ENCODE measurements at places on chromosomes 4 and X.
A peak's percentile ranks its signal among the peaks of the same experiment; 100 is the strongest.

- no peak for DNase-seq
Measured at GRCh38 chrX:21837056-21837455, 2.4 kb upstream of the MBTPS2 start.

- DNase-seq = no peak
Measured at GRCh38 chrX:148043271-148043855, 62.2 kb downstream of the FMR1NB start.

- DNase-seq = no peak
Measured at GRCh38 chrX:110326712-110327111, 8.8 kb upstream of the AMMECR1 start.

- DNase-seq = peak; percentile 77
Measured at GRCh38 chr4:43132010-43132582, 239.6 kb downstream of the GRXCR1 start.

DNA sequence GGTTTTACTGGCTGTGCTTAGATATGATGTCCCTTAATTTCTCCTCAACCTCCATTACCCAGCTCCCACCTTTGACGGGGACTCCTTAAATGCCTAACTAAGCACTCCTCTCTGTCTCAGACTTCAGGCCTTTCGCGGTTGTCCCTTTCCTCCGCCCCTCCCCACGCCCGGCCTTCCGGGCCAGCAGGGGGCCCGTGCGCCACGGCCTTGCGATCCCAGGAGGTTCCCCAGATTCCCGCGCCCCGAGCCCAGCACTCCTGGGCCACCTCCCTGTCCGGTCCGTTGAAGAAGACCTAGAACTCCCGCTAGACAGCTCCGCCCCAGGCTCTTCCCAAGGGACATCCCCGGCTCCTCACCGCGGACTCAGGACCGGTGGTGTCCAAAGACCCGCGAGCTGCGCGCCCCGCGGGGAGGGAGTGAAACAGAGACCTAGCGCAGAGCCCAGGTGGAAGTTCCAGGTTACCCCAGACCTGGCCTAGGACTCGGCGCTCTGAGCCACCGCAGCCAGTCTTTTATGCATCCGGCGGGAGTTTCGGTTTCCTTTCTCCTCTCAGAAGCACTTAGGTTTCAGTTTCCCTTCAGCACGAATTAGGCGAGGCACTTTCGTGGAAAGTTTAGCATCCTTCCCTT, at the start of gene DDX60:
DDX60 (minus strand) TSS at position 487 of the 630 bp plus-strand sequence. CDS start 7,493 bp downstream, outside the sequence.
- DNase-seq = peak; percentile 80

GRCh38 chrX:17769701-17770269, 32.5 kb downstream of the SCML1 start:
- DNase-seq = no peak

- DNase-seq = no peak
Measured at GRCh38 chrX:3768881-3769280, 55.4 kb upstream of the PRKX start.

DNA sequence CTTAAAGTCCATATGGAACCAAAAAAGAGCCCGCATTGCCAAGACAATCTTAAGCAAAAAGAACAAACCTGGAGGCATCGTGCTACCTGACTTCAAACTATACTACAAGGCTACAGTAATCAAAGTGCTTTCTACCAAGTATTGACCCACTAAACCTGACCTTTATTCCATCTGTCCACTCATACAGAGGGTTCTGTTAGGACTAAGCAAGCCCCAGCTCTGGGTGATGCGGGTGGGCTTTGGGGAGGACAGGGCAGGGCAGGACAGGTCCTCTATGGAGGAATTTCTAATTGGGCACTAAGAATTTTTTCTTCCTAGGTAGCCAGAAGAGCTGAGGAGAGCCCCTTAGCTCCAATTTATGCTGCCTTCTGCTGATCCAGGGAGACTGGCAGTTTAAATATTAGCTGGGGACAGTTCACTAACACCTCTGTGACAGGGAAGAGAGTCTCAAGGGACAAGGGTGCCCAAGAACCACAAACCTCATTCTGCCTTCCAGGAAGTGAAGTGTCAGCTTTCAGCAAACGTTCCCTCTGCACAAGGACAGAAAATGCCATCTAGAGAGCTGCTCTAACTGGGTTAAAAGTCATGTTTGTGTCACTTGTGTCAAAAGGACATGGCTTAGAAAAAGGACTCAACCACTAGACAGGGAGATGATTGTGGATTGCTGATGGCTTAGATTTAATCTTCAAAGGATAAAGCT, 143.2 kb downstream of the KIT start:
- DNase-seq = no peak

- no peak for DNase-seq
Measured at GRCh38 chr4:165331359-165331758, 3.9 kb downstream of the MSMO1 start.

- no peak for DNase-seq
Measured at GRCh38 chrX:19372547-19373331, 29.0 kb downstream of the PDHA1 start.

GRCh38 chr4:170887396-170887795, 797.6 kb upstream of the AADAT start:
- DNase-seq = no peak

DNA sequence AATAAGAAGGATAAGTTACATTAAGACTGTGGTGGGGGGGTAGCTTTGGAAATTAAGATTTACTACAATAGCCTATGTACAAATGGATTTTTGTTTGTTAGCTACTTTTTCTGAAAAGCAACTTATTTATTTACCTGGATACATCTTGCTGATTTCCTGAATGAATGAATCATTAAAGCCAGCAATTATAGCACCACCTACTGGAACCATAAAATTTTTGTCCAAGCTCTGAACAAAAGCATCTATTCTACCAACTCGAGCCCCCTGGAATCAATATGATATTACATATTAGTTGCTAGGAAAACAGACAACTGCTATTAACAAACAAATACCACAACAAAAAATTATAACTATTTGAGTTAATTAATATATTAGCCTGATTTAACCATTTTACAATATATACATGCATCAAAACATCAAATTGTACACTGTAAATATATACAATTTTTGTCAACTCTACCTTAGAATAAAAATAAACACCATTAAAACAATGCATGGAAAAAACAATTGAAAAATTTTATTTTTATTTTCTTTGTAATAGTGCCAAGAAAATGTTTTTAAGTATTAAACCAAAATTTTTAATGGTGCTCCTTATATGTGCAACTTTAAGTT, 15.3 kb downstream of the SEPSECS start:
- no peak for DNase-seq

DNA sequence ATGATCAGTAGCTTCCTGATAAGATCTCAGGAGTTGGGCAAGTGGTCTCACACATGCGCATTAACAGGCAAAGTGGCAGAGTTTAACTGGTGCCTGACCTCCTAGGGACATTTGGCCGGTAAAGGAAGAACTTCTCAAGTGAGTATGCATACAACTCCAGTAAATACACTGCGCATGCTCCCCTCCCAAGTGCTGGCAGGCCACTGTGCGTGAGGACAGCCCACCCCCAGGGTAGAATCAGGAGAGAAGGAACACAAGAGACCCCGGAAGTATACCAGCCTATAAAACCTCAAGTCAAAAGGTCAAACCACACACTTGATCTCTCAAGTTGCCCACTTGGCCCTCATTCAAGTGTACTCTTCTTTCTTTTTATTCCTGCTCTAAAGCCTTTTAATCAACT, 225.5 kb upstream of the ANKRD50 start:
- DNase-seq = no peak

- no peak for DNase-seq
Measured at GRCh38 chrX:3145716-3146115, 104.4 kb downstream of the ARSF start.

DNA sequence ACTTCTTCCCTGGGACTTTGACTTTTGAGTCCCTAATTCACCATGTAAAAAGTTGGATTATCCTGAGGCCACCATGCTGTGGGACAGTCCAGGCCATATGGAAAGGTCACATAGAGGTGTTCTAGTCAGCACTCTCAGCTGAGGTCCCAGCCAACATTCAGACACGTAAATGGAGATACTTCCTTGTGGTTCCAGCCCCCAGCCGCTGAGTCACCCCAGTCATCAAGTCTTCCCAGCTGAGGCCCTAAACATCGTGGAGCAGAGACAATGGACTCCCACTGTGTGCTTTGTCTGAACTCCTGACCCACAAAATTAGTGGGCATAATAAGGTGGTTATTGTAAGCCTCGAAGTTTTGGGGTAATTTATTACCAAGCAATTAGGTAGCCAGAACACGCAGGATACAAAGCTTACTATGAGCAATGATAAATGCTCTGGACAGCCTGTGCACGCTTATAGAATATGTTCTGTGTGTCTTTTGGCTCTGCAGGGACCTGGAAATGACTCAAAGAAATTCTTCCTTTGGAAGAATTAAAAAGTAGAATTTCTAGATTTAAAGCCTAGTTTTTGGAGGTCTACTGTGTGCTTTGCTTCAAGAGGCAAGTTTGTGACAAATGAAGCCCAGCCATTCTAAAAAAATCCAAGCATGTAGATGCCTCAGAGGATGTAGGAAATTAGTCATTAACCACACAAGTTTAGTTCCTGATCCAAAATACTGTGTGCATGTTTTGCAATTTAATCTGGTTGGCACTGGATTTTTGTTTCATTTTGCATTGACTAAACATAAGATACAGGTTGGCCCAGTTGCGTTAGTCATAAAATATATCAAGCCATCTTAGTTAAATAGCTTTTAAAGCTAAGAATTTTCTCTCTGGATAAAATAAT, 33.2 kb upstream of the SLC9A7 start:
- DNase-seq = no peak

GRCh38 chr4:76277667-76278066, 26.1 kb downstream of the FAM47E start:
- DNase-seq = no peak

DNA sequence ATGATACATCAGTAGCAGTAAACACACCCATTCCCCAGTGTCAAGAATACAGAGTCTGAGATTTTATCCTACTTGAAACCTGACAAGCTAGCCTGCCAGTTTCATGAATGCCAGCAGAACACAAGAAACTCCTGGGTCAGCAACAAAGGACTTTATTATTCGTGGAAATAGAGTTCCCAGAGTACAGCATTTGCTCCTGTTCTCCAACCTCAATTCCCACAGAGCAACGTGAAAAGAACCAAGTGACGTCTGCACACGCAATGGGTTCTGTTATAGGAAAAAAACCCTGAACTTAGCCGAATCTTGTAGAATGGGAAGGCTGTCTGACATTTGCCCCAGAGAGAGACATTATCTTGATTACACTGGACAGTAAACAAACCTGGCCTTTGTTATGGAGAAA, 23.3 kb upstream of the INTU start:
- DNase-seq = no peak

GRCh38 chr4:138367942-138368341, 125.8 kb upstream of the SLC7A11 start:
- no peak for DNase-seq

DNA sequence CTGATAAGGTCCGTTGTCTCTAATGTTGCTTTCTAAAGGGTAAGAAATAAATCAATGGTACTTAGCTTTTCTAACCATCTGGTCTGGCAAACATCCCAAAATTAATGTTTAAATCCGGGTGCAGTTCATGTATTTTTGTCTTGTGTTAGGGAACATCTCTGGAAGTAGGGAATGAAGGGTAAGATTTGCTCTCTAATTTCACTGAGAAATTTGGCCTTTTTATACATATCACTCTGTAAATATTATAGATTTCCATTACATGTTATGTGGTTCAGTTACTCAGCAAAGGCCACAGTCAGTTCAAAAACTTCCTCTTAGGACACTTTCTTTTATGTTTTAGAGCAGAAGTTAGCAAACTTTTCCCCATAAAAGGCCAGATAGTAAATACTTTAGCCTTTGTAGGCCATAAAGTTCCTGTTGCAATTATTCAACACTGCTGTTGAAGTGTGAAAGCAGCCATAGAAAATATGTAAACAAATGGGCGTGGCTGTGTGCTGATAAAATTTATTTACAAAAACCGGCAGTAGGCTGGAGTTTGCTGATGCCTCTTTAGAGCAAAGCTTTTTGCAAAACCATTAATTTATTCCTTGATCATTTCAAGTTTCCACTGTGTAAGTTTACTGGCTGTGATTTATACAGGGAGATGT, 218.1 kb downstream of the ANTXR2 start:
- DNase-seq = no peak

DNA sequence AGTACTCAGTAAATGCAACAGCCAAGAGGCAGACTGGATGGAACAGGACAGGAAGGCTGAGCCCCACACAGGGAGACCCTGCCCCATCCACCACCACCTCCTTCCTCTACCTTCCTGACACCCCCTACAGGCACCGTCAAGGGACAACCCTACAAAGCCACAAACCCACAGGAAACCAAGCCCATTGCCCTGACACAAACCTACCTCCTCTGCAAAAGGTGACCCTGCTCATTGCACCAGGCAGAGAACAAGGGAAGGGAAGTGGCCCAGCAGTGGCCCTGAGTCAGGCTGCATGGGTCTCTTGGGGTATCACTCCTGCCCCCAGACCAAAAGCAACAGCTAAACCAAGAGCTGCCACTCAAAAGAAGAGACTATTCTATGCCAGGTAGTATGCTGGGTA, 21.0 kb downstream of the JAKMIP1 start:
- no peak for DNase-seq

DNA sequence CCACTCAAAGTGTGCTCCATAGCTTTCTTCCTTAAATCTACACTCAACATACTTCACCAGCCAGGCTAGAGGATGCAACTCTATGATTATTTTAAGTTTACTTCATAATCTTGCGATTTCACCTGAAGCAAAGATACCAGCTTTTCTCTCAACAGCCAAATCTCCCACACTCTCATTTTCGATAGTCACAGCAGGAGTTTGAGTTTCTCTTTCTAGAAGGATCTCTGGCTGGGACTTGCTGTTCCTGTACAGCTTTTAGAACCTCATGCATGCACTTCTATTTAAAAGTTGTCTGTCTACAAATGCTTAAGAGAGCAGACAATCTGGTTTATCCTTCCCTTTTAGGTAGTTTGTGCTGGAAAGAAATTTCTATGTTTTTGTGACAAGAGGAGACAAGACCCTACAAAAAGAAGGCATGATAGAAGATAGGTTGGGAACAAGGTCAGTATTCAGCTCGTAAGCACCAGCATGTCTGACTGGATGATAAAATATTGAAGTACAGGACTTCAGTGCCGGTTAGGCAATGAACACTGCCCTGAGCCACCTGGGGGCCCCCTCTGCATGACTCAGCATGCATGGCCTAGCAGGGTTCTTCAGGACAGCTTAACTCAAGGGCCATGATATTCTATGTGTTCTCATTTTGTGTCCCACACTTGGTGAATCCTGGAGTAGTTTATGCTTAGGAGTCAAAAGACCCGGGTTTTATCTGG, 65.6 kb downstream of the ATXN3L start:
- no peak for DNase-seq

DNA sequence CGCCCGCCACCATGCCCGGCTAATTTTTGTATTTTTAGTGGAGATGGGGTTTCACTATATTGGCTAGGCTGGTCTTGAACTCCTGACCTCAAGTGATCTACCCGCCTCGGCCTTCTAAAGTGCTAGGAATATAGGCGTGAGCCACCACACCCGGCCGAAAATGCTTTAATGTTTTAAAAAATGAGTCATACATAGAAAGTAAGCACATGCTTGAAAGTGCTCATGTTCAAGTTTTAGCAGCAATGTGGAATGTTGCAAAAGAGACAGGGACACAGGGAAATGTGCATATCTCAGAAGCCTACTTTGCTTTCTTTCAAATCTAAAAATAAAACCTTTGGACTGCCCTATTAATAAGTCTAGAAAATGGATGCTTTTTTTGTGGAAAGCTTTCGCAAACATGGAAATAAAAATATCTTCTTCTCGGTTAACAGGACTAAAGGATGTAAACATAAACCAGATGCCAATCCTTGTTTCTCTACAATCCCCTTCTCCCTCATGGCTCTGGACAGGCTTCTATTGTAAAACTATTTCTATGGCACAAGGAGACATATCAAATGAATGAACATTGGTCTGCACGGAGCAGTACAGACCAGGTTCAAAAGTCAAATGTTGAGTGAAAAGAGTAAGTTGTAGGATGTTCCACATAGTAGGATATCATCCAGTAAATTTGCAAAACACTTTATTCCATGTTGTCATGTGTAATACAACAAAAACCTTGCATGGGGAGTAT, 15.0 kb downstream of the MECP2 start:
- no peak for DNase-seq

Data from sciatic nerve (tissue), 2 donors.